ENCODE measurements at places on chromosomes 7 and 10.
A peak's percentile ranks its signal among the peaks of the same experiment; 100 is the strongest.

GRCh38 chr10:5670662-5671375 lies 4.4 kb upstream of the ASB13 start:
- DNase-seq = no peak

GRCh38 chr7:148153616-148154284 lies 436.8 kb upstream of the C7orf33 start:
- no peak for DNase-seq

DNA sequence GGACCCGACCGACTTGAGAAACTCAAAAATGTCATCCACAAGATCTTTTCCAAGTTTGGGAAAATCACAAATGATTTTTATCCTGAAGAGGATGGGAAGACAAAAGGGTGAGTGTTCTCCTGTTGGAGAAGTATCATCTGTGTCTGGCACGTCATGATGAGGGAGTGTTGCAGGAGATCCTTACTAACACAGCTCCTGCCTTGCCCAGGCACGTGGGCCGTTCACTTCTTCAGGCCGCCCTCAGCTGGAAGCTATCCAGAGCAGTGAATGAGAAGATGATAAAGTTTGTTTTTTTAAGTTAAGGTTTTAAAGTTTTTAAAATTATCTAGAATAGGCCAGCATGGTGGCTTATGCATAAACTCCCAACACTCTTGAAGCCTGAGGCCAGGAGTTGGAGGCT lies 6.2 kb downstream of the EIF3B start:
- no peak for DNase-seq

DNA sequence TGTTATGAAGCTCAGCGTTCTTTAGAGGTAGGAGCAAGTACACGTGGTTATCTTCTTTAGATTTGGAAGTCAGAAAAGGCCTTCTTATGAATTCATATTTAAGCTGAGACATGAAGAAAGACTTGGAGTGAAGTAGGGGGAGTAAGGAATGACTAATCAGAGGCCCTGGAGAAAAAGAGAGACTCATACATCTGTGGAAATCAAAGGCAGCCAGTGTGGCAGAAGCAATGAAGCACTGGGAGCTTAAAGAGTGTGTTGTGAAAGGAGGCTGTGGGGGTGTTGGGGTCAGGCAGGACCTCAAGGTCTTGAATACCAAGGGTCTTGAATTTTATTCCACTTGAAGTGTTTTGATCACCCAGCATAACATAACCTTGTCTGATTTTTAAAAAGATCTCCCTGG lies 35.7 kb upstream of the FGL2 start:
- DNase-seq = no peak

- DNase-seq = no peak
These were observed 83.6 kb upstream of the CHCHD3 start for GRCh38 chr7:133165529-133165928.

- DNase-seq = peak; percentile 95
These were observed 58.2 kb upstream of the LYZL2 start for GRCh38 chr10:30687698-30688213.

GRCh38 chr10:34143466-34143865 lies 671.6 kb downstream of the PARD3 start:
- no peak for DNase-seq

GRCh38 chr7:68414631-68415425 lies 1183.4 kb upstream of the AUTS2 start:
- no peak for DNase-seq

GRCh38 chr7:121371367-121371766 lies 24.7 kb downstream of the FAM3C start:
- no peak for DNase-seq

DNA sequence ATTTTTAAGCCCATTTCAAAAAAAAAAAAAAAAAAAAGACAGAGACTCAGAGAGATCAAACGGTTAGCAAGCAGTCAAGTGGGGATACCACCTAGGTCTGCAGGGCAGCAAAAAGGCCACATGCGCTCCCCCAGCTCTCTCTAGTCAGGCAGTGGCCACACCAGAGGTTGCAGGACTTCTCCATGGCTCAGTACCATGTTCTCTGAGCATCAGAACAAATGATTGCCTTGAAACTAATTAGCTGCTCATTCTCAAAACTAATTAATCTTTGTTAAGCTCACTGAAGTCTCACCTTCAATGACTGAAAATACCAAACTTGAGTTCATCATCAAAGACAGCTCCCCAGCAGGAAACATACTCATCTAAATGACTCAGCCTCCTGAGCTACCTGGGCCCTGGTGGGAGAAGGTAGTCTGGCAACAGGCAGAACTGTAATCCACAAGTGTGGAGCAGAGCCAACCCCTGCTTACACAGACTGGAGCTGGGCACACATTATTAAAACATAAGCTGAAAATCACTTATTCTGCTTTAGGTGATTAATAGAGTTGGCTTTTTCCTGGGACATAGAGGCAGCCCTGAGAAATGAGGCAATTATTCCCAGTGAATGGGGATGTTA lies 319.6 kb downstream of the GRID1 start:
- peak; percentile 35 for DNase-seq

GRCh38 chr7:2872296-2872874 lies 28.3 kb upstream of the GNA12 start:
- DNase-seq = no peak

DNA sequence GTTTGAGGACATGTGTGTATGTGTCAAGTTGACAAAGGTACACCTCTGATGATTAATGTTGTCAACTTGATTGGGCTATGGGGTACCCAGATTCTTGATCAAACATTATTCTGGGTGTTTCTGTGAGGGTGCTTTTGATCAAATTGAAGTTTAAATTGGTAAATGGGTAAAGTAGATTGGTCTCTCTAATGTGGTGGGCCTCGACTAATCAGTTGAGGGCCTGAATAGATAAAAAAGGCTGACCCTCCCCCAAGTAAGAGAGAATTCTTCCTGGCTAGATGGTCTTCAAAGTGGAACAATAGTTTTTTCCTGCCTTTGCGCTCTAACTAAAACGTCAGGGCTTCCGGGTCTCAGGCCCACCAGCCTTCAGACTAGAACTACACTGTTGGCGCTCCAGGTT lies 309.9 kb upstream of the MGMT start:
- DNase-seq = no peak

GRCh38 chr10:123573236-123574108 lies 92.7 kb upstream of the GPR26 start:
- DNase-seq = peak; percentile 64

DNA sequence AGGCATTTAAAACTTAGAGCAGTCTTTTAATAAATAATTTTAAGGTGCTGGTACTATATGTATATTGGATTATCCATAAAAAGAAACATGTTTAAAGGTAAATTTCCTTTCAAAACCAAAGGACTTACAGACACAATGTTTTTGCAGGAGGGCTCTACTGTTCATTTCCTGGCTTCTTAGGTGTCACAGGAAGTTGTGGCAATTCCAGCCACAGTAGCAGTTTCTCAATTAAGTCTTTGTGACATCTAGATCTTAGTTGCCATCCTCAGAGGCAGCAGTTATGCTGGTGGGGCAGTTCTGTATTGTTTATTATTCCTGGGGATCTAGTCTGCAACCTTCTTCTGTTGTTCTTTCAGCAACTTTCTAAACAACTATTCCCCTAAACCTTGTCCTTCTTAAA lies 460.1 kb downstream of the MAGI2 start:
- no peak for DNase-seq

- DNase-seq = no peak
These were observed 13.3 kb upstream of the ACSL5 start for GRCh38 chr10:112360308-112361270.

Data from activated CD4-positive, alpha-beta T cell treated with anti-CD3 and anti-CD28 coated beads, Interleukin-2, amount 50 U/mL, for 48 hours (primary cell).